ENCODE measurements at places on chromosomes 7 and 10.

DNA sequence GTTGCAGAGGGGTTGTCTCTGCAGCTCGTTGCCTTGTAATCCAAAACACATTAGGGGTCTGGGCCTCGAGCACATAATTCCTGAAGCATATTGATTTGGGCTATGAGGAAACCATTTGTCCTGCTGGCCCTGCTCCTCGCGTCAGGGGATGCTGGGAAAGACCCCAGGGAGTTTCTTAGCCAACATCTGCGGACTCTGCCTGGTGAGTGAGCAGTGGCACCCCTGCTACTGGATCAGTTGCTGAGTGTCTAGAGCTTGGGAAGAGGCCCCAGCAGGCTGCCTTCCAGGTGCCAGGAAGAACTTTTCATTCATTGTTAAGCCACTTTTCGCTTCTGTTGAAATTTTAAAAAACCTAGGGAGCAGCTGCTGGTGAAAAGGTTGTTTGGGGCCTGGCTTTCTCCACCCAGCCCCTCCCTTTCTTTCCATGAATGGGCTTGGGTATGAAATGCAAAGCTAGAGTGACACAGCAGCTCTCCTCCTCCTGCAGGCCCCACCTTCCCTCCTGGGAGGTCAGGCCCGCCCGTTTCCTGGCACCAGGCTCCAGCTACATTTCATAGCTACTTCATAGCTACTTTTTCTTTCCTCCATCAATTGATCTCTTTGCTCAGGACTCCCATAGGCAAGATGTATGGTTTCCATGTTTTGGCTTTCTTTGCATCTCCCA is 26.8 kb downstream of the TACR2 start:
- DNase-seq: no peak

DNA sequence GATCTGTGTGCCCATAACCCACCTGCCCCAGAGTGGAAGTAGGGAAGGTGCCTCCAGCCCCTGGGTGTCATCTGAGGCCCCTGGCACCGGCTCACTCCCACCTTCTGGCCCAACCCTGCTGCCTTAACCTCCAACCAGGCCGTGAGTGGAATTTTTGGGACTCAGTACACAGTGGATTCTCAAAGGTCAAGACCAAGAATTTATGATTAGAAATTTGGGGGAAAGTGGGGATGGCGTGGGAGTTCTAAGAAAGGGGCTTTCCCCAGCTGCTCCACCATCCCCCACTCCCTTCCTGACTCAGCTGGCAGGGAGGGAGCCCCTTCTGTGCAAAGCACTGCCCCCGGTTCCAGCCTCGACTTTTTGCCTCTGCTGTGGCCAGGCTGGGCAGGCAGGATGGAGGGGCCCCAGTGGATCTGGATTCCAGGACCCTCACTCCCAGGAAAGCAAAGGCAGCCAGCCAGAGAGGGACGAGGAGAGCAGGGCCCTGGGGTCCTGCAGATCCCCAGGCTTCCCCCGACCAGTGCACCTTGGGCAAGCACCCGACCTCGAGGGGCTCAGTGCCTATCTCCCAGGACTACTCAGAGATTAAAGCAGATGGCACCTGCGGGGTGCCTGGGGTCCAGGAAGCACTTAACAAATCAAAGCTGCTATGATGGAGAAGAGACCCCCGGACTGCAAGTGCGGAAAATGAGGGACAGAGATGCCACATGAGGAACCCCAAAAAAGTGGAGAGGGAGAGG is 12.8 kb downstream of the SPOCK2 start:
- no peak for DNase-seq

DNA sequence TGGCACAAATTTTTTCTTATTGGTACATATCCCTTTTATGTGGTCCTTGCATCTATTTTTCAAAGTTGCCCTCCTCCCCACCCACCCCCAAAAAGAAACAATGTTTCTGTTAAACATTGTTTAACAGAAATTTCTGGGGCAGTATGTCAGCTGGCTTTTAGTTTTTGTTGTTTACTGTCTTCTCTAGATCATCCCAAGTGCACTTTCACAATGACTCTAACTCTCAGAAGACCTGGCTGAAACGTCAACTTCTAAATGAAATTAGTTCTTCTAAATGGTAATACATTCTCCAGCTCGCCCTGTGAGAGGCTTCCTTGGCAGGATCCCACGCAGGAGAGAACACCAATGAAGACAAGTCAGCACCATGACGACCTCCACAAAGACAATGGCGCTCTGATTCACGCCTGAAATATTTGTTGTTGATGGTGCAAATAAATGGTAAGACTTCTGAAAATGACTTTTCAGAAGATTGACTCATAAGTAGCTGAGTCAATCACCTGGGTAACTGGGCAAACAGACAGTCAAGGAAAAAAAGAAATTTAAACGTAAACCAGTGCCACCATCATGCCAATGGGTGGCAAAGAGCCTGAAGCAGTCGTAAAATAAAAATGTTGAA is 293.7 kb downstream of the FZD1 start:
- DNase-seq: no peak

GRCh38 chr7:37052705-37053104 is 328.4 kb upstream of the AOAH start:
- DNase-seq: no peak

- no peak for DNase-seq
Measured at GRCh38 chr7:94562525-94562924, 52.9 kb downstream of the CASD1 start.

DNA sequence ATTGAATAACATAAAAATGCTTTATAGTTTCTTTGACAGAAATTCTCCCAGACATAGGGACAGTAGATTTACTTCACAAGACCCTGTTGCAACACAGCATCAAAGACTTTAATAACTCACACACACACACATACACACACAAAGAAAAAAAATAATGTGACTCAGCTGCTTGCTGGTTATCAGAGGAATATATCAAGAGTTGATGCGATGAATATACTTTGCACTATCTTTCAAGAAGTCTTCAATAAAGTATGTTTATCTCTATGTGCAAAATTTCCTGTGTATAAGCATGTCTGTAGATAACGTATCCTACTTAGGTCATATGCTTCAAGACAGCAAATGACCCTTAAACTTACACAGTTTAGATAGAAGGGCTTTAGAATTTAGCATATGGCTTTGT is 243.1 kb downstream of the ARL4A start:
- no peak for DNase-seq

GRCh38 chr7:34208878-34209621 is 303.7 kb downstream of the BMPER start:
- no peak for DNase-seq

- no peak for DNase-seq
Measured at GRCh38 chr7:94649450-94649849, 6.5 kb downstream of the SGCE start.

DNA sequence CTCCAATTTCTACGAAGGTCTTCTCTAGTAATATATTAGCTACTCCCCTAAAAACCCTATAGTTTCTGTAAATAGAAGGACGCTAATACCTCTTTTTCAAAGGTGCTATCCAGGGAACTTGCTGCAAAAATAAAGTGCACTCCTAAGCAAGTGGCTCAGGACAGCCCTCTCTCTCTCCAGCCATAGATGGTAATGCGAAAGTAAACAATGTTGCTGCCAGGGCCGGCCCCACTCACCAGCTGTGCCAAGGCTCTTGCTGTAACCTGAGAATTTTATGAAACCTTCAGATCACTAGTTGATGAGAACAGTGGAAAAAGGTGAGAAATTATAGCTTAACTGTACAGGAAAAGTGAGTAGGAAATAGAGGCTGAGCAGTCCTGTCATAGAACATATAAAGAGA is 10.9 kb upstream of the TAS2R39 start:
- DNase-seq: no peak

DNA sequence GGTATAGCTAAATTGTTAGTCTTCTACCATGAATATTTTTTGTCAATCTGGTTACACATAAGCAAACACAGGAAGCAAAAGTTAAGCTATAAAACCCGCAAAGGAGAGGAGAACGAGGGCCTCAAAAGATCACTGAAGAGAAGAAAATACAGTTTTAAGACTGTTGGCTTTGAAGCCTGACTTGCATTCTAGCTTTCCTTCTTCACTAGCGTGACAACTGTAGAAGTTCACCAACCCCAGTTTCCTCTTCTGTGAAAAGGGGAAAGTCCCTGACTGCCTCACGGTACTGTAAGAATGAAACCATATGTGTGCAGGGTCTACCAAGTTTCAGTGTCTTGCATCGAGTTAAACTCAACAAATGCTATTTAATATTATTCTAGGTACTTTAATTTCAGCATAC is 7.5 kb upstream of the LRRN3 start:
- DNase-seq: no peak

DNA sequence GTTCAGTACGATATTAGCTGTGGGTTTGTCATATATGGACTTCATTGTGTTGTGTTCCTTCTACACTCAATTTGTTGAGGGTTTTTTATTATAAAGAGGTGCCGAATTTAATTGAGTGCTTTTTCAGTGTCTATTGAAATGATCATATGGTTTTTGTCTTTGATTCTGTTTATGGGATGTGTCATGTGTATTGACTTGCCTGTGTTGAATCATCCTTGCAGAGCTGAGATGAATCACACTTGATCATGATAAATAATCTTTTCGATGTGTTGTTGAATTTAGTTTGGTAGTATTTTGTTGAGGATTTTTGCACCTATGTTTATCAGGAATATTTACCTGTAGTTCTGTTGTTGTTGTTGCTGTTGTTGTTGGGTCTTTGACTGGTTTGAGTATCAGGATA is 39.8 kb downstream of the ATOH7 start:
- no peak for DNase-seq

- no peak for DNase-seq
Measured at GRCh38 chr10:25296324-25296723, 121.5 kb downstream of the GPR158 start.

DNA sequence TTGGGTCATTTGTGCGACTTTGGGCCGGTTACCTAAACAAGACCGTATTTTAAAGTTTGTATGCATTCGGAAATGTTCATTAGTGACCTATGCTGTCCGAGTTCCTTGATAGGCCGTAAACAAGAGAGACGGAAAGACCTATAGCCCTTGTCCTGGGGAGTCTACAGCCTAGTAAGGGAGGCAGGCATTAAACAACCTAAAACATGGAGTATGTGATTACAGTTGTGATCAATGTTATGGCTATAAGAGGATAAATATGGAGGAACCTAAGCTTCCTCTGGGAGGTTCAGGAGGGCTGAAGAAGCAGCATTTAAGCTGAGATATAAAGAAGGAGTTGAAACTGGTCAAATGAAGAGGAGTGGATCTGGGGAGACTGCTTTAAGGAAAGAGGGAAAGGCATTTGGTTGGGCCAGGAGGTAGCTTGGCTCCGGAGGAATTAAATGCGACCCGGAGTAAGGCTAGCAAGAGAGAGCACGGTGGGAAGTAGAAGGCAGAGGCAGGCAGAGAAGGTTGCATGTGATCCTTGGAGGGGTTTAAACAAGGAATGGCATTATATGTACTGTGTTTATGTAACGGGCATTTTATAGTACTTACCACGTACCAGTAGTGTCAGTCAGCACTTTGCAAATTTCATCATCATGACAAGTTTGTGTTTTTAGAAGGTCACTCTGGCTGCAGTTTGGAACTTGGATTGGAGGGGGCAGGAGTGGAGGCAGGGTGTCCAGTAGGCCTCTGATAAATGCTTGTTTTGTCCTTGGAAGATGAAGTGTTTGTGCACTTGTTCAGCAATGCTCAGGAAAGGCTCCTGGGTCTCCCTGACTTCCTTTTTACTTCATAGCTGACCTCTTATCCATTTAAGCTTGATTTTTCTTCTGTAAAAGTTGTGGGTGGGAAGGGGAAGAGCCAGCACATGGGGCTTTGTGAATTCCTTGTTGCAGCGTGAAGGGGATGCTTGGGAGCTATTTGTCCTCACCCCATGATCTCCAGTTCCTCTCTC is 1.0 kb upstream of the AVPI1 start:
- DNase-seq: no peak

- DNase-seq: no peak
Measured at GRCh38 chr7:156014201-156014600, 201.9 kb upstream of the SHH start.

- DNase-seq: no peak
Measured at GRCh38 chr7:121505540-121506182, 109.6 kb upstream of the FAM3C start.

- no peak for DNase-seq
Measured at GRCh38 chr10:70555371-70555770, 47.2 kb downstream of the PRF1 start.

DNA sequence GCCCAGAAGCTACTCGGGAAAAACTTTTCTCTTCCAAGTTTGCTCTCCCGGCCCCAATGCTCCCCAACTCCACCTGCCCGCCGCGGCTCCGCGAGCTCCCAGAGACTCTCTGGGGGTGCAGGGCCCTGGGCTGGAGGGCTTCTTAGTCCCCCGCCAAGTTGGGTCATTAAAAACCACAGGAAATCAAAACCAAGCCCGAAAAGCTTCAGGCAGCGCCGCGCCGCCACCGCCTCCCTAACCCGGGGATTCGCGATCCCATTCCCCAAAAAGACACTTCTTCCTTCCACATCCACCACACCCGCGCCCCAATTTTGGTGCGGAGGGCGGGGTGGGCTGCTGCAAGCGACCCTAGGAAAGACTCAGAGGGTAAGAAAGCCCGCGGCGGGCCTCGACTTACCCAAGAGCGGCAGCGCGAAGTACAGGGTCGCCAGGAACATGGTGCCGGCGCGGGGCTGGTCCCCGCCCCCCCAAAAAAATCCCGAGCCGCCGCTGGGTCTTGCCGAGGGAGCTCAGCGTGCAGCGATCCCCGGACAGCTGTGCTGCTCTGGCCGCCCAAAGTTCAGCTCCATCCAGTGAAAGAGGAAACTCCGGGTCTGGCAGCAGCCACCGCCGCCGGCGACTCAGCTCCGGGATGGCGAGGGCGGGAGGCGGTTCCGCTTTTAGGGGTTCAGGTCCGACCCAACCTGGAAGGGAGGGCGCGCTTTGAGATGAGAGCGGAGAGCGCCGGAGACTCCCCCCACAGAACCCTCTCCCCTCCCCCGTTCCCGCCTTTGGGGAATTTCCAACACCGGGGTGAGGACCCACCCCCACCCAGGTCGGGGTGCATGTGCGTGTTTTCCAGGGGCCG is 1.2 kb downstream of the GFRA1 start:
- peak; percentile 50 for DNase-seq

GRCh38 chr10:96450529-96451207 is 63.1 kb downstream of the TLL2 start:
- DNase-seq: no peak

DNA sequence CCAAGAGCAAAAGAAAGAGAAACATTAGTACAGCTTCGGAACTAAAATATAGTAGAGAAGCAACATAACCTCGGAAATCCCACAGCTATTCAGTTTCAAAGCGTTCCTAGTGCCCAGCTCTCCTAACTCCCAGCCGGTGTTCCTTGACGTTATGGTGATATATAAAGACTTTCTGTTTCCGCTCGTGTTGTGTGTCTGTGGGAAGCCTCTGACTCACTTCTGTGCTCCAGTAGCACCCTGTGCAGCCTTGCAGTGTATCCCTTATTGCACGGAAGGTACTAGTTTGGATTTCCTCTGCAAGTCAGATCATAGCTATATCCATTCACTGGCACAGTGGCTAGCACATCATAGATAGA is 535 bp downstream of the ASAH2B start:
- DNase-seq: peak; percentile 56

GRCh38 chr10:124875596-124875995 is 66.3 kb upstream of the ZRANB1 start:
- no peak for DNase-seq

- DNase-seq: no peak
Measured at GRCh38 chr10:63703113-63703670, 182.0 kb downstream of the REEP3 start.

- DNase-seq: no peak
Measured at GRCh38 chr10:95789902-95790301, 33.9 kb downstream of the ENTPD1 start.

GRCh38 chr7:129069021-129069420 is 14.1 kb upstream of the TNPO3 start:
- no peak for DNase-seq

- no peak for DNase-seq
Measured at GRCh38 chr10:30820261-30820991, 190.9 kb upstream of the LYZL2 start.

All from activated CD8-positive, alpha-beta memory T cell treated with anti-CD3 and anti-CD28 coated beads, Interleukin-2, amount 50 U/mL, for 48 hours (primary cell).